ENCODE measurements at places on chromosomes 7 and 10. TPM values are rescaled to one million over a fixed set of nuclear protein-coding genes. Genes with fewer than 3 reads are reported as not detected.

Gene COL26A1
- total RNA-seq: not detected

Gene AKR1C3
- 23.2 TPM for total RNA-seq

Gene VIM
- 329 TPM for total RNA-seq

Gene CTBP2
- 29.3 TPM for total RNA-seq

Gene RSPH10B2
- total RNA-seq: not detected

Gene ZCWPW1
- total RNA-seq: 4.2 TPM

Gene PDZD7
- 0.17 TPM for total RNA-seq

Gene HMX2
- total RNA-seq: not detected

Gene OR2A12
- total RNA-seq: not detected

Gene PDGFA
- 32.7 TPM for total RNA-seq

Gene VAX1
- not detected for total RNA-seq

Gene UCMA
- total RNA-seq: not detected

Gene LIPJ
- not detected for total RNA-seq

Gene TEX47
- not detected for total RNA-seq

Gene AKR1D1
- not detected for total RNA-seq

Gene IL6
- total RNA-seq: 1.2 TPM

Gene SPDYE6
- total RNA-seq: not detected

Gene PLEKHS1
- total RNA-seq: not detected

Gene CDNF
- 2.0 TPM for total RNA-seq

Gene NUTM2A
- 1.9 TPM for total RNA-seq

Gene IFIT1
- 48.0 TPM for total RNA-seq

Gene ENO4
- total RNA-seq: 0.64 TPM

Gene FUOM
- total RNA-seq: 9.3 TPM

Gene CCL24
- 0.47 TPM for total RNA-seq

Gene C7orf57
- total RNA-seq: not detected

Gene LSM8
- total RNA-seq: 22.8 TPM

Gene TMEM213
- total RNA-seq: not detected

Gene OPALIN
- not detected for total RNA-seq

Gene C7orf33
- total RNA-seq: not detected

Gene HECTD2
- 3.0 TPM for total RNA-seq

Gene PCLO
- total RNA-seq: 2.9 TPM

Gene GUSB
- total RNA-seq: 17.8 TPM

Gene SPDYE2B
- total RNA-seq: not detected

Gene NACAD
- total RNA-seq: 3.5 TPM

Gene ADAM22
- 1.7 TPM for total RNA-seq

Gene FOXI2
- not detected for total RNA-seq

Gene RPEL1
- total RNA-seq: not detected

Gene FFAR4
- total RNA-seq: 0.07 TPM

Gene GSTO1
- 163 TPM for total RNA-seq

Gene HOXA9
- not detected for total RNA-seq

Gene SPDYE5
- not detected for total RNA-seq

Gene HYAL4
- not detected for total RNA-seq

Gene GFRA1
- 6.7 TPM for total RNA-seq

Gene NOD1
- total RNA-seq: 6.9 TPM

Gene MALRD1
- total RNA-seq: 0.99 TPM

Gene ASL
- total RNA-seq: 10.6 TPM

Gene GHRHR
- not detected for total RNA-seq

Gene BLNK
- 1.3 TPM for total RNA-seq

Gene NXPH1
- total RNA-seq: not detected

Gene PVRIG
- total RNA-seq: not detected

Gene ADCYAP1R1
- total RNA-seq: 6.0 TPM

Gene AKAP9
- total RNA-seq: 55.2 TPM

Gene PAPOLB
- total RNA-seq: 0.05 TPM

Gene MKI67
- total RNA-seq: 1.3 TPM

Gene OPN1SW
- total RNA-seq: not detected

Gene SORCS1
- total RNA-seq: 2.3 TPM

Gene LRRC17
- 1.9 TPM for total RNA-seq

Gene DKK1
- not detected for total RNA-seq

Gene PTPRN2
- 1.3 TPM for total RNA-seq
